ENCODE measurements at places on chromosomes 7 and 10.

- DNase-seq: no peak
Observed at GRCh38 chr7:26993816-26994810, 101.7 kb downstream of the HOXA1 start.

GRCh38 chr10:33664070-33664469 is 329.6 kb upstream of the NRP1 start:
- no peak for DNase-seq

GRCh38 chr7:66185680-66186187 is 19.4 kb upstream of the TPST1 start:
- no peak for DNase-seq

- no peak for DNase-seq
Observed at GRCh38 chr7:80725181-80725611, 86.8 kb downstream of the CD36 start.

Data from stimulated activated CD4-positive, alpha-beta T cell treated with anti-CD3 and anti-CD28 coated beads, TNF-alpha, amount 100 ng/mL, for 1 hour (primary cell).